ENCODE measurements at places on chromosomes 7 and 10. TPM values are rescaled to one million over a fixed set of nuclear protein-coding genes. Genes with fewer than 3 reads are reported as not detected.

Gene MXI1
- 29.0 TPM for total RNA-seq

Gene NUTM2B
- 1.1 TPM for total RNA-seq

GRCh38 chr10:59672150-59672875, 37.3 kb downstream of the SLC16A9 start:
- DNase-seq, result no peak

DNA sequence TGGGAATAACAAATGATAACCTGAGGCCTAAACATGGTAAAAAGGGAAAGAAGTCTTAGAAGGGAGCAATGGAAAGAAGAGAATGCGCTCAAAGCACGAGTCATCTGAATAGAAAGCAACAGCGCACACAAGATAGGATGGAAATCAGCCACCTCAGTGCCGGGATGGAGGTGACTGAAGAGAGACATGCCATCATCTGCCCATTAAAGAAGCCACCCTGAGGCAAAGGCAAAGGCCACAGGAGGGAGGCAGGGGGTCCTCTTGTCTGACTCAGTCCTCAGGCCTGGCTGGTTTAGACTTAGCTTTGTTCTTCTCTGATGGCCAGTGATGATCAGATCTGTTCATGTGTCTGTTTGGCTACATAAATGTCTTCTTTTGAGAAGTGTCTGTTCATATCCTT, 180.6 kb downstream of the CHCHD3 start:
- DNase-seq, result no peak

DNA sequence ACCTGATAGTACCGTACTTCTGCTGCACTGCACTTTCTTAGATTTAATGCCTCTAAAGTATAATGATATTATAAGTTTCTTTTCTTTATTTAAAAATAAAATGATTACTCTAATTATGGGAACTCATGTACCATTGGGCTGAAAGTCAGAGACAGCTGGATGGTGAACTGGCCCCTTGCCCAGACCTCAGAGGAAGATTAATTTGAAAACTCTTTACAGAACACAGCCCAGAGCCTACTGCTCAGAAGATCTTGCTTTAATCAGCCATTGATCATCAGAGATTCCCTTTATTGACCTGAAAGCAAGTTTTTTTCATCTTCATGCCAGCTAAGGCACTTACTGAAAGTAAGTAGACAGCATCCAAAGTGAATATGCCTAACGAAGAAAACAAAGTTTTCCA, 341.7 kb downstream of the GFRA1 start:
- no peak for DNase-seq

- DNase-seq, result no peak
Observed at GRCh38 chr7:37065779-37066271, 341.5 kb upstream of the AOAH start.

- DNase-seq, result no peak
Observed at GRCh38 chr7:135775230-135775629, 26.6 kb upstream of the FAM180A start.

GRCh38 chr7:38410056-38410455, 136.6 kb upstream of the TARP start:
- no peak for DNase-seq

DNA sequence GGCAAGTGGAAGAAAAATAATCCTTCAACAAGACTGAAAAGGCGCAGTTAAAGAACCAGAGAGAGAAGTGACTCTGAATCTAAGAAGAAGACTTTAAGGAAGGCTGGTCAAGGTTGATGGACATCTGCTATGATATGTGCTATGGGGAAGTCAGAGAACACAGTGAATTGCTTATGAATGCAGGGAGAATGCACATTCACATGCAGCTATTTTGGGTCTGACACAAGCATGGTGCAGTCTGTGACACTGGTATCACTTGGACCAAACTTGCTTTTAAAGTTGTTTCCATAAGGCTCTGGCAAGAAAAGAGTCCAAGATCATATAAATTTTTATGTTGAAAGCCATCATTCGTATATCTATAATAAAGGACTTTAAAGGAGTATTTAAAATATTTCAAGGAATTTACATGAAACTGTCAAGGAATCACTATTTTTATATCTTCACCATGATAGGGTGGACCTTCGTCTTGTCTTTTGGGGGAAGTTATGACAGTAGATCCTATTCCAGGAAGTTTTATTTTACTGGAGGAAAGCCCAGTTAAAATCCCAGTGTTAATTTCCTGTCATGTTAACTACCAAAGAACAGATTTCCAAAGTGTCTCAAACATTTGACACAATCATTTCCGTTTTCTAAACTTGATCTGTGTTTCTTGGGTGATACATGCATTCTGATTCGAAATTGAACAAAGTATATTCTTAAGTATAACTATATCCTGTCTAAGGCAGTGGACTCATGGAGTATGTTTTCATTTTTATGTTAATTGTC, 239.6 kb downstream of the SDK1 start:
- no peak for DNase-seq

- peak; percentile 92 for DNase-seq
Observed at GRCh38 chr10:30433306-30433729, 666 bp upstream of the MAP3K8 start.

- DNase-seq, result no peak
Observed at GRCh38 chr10:99345350-99345749, 16.2 kb downstream of the CNNM1 start.

- DNase-seq, result peak; percentile 7
Observed at GRCh38 chr10:128337860-128338378, 211.7 kb upstream of the MKI67 start.

Measured in kidney (tissue), 22 donors.